ENCODE measurements at places on chromosomes 3 and 15.

GRCh38 chr15:66477011-66477410 lies 20.6 kb downstream of the SNAPC5 start:
- DNase-seq: no peak

GRCh38 chr15:88995449-88995848 lies 82.3 kb upstream of the MFGE8 start:
- no peak for DNase-seq

DNA sequence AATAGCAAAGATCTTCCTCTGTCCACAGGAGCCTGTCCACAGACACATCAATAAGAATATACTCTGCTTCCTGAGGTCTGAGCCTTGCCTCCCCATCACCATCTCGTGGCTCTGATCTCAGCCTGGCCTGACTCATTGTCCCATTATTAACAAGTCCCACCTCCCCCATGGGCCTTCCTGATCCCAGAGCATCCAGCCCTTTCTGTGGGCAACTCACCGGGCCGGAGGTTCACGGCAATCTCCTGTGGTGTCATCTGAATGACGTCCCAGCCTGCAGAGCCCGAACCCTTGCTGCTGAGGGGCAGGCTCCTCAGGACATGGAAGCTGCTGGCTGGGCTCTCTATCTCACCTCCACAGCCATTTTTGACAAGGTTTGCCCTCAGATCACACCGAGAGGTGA lies 28.1 kb downstream of the ITGB5 start:
- DNase-seq: no peak

DNA sequence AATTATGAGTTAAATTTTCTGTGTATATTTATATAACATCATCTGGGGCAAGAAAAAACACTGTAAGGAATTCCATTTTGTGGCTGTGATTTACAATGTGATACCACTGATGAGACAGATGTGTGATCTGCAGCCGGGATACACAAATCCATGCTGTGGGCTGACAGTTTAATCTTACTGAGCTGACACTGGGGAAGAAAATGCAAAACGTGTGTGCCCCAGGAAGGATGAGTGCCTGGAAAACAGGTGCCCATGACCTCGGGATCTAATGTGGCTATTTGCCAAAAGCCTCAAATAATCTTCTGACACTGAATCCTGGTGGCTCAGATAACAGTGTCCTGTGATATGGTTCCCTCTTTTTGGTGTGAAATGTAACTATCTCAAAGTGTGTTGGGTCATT lies 10.5 kb downstream of the MYRIP start:
- no peak for DNase-seq

GRCh38 chr3:21390136-21390535 lies 360.9 kb downstream of the ZNF385D start:
- no peak for DNase-seq

GRCh38 chr3:181554233-181554765 lies 157.4 kb upstream of the SOX2 start:
- DNase-seq: no peak
